Lung (tissue), 17 donors: ENCODE measurements at places on chromosomes 11 and 22. TPM values are rescaled to one million over a fixed set of nuclear protein-coding genes. Genes with fewer than 3 reads are reported as not detected.

Gene PTPRCAP
- total RNA-seq = 13.7 TPM

GRCh38 chr11:118108513-118108912, 21.8 kb upstream of the SMIM35 start:
- no peak for DNase-seq

DNA sequence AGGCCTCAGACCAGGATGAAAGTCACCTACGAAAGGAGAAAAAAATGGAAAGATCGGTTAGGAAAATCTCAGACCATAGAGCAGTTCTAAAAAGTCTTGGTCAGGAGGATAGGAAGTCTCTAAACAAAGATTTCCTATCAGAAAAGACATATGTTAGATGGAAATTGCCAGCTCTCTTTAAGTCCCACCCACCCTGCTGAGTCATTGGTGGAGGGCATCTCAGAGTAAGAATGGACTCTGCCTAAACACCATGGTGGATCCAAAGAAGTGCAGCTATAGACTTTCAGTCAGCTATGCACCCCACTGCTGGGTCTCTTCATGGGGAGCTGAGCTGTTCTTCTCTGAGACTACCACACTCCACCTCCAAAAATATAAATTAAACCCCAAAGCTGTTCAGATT, 3.7 kb downstream of the OR8B2 start:
- no peak for DNase-seq

GRCh38 chr22:26846645-26847044, 189.3 kb downstream of the MIAT start:
- DNase-seq = no peak

Gene SLC17A6
- not detected for total RNA-seq

GRCh38 chr11:119380827-119381180, 686 bp downstream of the USP2 start:
- peak; percentile 54 for DNase-seq

GRCh38 chr22:40010746-40011145, 16.0 kb downstream of the FAM83F start:
- DNase-seq = no peak

DNA sequence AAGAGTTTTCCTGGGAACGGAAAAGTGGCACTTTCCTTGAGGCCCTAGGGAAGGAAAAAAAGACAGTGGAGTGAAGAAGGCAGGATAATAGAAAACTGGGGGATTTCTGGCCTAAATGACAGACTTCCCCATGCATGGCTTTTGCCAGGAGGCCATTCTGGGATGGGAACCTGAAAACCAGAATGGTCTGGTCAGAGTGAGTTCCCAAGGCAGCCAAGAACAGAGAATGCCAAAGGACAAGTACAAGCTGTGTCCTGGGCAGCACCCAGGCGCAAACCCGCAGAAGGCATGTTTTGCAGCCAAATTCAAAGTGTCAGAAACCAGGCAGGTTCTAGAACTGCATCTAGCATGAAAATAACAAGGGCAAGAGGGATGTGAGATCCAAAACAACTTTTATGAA, 162.4 kb downstream of the SPON1 start:
- DNase-seq = no peak

DNA sequence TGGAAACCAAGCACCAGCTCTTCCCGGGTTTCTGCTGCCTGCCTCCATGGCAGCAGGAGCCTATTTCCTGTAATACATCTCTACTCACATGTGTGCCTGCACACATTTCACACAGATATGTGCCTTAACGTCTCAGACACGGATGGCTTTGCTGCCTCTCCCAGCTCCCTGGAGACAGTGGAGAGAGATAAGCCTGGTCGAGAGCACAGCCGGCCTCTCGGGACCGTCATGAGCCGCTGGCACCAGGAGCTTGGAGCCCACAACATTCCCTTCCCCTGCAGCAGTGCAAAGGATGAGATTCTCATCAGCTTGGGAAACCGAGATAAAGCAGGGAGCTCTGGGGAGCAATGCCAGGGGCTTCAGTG, 587.7 kb downstream of the BRD1 start:
- no peak for DNase-seq

Gene DNAJC4
- total RNA-seq = 34.1 TPM

Gene MS4A1
- 16.6 TPM for total RNA-seq

- DNase-seq = no peak
These were observed 420.4 kb downstream of the AASDHPPT start for GRCh38 chr11:106497822-106498221.

DNA sequence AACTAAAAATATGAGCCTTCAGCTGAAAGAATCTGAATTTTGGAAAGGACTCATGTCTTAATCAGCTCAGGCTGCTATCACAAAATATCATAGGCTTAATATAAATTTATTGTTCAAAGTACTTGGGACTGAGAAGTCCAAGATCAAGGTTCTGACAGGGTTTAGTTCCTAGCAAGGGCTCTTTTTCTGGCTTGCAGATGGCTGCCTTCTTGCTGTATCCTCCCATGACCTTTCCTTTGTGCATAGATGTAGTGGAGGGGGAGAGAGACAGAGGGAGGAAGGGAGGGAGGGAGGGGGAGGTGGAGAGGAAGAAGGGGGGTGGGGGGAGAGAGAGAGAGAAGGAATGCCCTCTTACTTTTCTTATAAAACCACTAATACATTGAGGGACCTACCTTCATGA, 306.8 kb upstream of the DDI1 start:
- DNase-seq = no peak

DNA sequence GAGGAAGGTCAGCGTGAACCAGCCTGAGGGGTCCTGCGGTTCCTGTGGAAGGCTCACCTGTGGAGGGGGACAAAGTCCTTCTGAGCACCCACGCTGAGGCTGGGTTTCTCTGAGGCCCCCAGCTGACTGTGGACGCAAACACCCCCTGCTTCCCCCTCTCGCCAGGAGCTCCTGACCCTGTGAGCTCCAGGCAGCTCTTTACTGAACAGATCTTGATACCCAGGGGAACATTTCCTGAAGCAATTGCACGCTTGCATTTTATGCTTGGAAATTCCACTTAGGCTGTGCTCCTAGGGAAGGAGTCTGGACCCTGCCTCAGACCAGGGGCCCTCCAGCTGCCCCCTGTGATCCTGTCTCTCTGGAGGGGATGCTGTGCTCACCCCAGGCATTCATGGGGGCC, 454.2 kb upstream of the B3GAT1 start:
- no peak for DNase-seq

Gene PRG3
- total RNA-seq = not detected

DNA sequence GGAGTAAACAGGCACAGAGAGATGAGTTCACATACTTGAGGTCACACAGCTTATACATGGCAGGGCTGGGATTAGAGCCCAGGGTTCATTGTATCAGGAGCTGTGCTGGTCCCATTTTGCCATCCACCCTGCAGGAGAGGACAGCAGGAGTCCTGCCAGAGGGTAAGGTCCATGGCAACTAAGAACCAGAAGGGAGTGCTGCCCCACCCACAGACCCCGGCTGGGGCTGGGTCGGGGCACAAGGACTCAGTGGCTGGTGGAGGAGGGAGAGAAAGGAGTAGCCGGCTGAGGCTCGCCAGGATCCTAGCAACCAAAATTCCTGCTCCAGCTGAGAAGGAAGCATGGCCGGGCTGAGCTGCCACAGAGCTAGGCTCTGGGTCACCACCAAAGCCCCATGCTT, 25.9 kb upstream of the TP53I11 start:
- no peak for DNase-seq

GRCh38 chr11:118194835-118195627, 18.6 kb upstream of the SCN2B start:
- DNase-seq = peak; percentile 92

- no peak for DNase-seq
These were observed 3.4 kb downstream of the YPEL4 start for GRCh38 chr11:57646194-57646798.

DNA sequence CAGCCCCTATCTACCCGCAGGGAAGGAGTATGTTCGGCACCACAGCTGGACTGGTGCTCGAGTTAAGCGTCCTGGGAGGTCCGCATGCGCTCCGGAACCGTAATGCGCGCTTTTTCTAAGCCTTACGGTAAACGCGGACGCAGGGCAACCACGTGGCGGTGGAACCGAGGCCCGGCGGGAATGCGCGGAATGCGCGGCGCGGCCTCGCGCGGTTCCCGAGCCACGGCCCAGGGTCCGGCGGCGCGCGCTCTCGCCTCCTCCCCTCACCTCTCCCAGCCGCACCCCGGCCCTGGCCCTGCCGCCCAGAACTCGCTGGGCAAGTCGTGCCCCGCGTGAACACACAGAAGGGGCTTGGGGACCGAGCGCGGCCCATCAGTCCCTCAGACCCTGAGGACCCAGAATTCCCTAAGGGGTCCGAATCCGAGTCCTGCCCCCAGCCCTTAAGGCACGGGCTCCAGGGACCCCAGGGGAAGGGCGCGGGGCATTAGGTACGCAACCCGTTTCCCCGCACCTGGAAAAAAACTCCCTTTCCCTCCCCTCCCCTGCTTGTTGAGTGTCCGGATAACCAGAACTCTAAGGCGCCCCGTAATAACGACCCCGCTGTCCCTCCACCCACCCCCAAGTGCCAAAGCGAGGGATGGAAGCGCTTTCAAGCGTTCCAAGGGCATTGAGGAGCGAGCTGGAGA, 4.3 kb upstream of the CCND1 start:
- peak; percentile 96 for DNase-seq

Gene GRIA4
- total RNA-seq = 0.12 TPM

DNA sequence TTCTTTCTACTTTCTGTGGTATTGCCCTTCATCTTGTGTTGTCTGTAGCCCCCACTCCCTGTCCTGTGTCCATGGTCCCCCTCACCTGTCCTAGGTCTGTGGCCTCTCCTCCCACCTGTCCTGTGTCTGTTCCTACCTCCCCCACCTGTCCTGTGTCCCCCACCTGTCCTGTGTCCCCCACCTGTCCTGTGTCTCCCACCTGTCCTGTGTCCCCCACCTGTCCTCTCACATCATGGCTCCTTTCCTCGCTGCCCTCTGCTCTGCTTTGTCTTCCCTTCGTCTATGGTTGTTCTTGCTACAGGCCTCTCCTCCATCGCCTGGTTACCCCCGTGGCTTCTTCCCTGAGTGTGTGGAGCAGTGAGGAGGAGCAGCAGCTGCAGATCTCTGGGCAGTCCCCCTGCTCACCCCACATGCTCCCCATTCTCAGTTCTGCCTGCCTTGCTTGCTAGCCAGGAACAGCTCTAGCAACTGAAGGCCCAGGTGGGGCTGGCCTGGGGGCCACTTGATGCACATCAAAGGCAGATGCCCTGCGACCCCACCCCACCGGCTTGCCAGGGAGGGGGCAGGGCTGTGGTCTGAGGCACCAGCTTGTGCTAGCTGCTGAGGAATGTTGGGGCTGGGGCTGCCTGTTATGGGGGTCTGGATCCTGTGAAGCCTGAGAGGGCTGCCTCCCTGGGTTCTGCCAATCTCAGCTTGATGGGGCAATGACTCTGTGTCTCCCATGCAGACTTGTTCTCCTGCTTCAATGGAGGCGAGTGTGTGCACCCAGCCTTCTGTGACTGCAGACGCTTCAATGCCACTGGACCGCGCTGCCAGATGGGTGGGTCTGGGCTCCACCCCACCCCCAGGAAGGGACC, 5.6 kb downstream of the OTOG start:
- DNase-seq = no peak

DNA sequence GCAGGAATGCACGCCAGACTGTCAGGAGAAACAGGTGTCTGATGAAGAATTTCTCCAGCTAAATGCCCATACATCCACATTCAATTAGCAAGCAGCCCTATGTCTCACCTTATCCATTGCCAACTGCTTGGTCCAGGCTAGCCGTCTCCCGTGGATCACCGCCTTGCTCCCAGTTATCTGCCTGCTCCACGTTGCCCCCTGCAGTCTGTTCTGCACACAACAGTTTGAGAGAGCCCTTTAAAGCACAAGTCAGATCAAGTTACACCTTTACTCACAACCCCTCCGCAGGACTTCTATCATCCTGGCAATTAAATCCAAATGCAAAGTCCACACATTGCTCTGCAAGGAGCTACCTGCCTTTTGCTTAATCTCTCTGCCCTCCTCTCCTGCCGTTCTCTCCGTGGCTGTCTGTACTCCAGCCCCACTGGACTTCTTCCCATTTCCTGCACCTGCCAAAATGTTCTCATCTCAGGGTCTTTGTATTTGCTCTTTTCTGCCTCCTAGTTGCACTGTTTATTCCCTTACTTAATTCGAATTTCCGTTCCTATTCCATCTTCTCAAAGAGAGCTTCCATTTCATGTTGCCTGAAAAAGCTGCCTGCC, 185.3 kb upstream of the LARGE1 start:
- DNase-seq = peak; percentile 58

Gene MRGPRF
- 16.8 TPM for total RNA-seq

Gene CDC42BPG
- total RNA-seq = 11.2 TPM

Gene ZDHHC24
- total RNA-seq = 6.8 TPM

Gene SLCO2B1
- 244 TPM for total RNA-seq

DNA sequence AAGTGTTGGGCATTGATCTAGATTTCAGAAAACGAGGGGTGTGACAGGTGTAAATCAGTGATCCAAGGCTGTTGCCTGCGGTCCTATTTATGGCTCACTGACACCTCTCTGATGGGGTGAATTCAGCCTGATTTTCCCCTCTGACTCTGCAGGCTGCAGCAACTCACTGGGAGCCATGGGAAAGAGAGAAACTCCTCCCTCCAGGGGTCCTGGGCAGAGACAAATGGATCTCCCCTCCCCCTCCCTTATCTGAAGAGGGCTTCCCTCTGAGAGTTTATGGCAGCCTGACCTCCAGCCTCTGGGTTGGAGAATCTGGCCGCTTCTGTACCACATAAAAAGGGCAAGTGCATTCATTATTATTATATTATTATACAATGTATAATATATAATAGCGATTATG, 1.8 kb upstream of the PKNOX2 start:
- DNase-seq = no peak

Gene MAPK8IP2
- total RNA-seq = 1.2 TPM

Gene OR52I1
- total RNA-seq = not detected

GRCh38 chr11:73335204-73335923, 27.3 kb downstream of the ARHGEF17 start:
- DNase-seq = peak; percentile 96

Gene CARD18
- total RNA-seq = not detected

GRCh38 chr22:38193580-38193979, 8.2 kb upstream of the MAFF start:
- no peak for DNase-seq

GRCh38 chr11:109680127-109680526, 258.1 kb downstream of the C11orf87 start:
- no peak for DNase-seq

Gene F2
- total RNA-seq = 0.26 TPM

GRCh38 chr11:36073411-36074203, 129.7 kb downstream of the LDLRAD3 start:
- DNase-seq = peak; percentile 87

Gene PRG2
- 0.71 TPM for total RNA-seq

Gene RAG2
- not detected for total RNA-seq

GRCh38 chr11:82927264-82927880, 25.8 kb downstream of the DDIAS start:
- DNase-seq = no peak

DNA sequence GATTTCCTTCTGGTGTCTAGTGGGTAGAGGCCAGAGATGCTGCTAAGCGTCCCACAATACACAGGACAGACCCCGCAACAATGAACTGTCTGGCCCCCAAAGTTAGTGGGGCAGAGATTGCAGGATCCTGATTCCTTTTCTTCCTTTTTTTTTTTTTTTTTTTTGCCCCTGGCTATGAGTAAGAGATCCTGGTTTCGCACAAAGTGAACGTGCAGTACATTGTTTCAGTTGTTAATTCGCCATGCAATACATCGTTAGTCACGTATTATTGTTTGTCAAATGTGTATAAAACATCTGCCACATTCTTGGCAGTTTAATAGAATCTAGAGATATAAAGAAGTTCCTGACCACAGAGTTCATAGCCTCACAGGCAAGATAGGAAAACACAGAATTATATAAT, 20.2 kb downstream of the ST3GAL4 start:
- no peak for DNase-seq

- no peak for DNase-seq
These were observed 1.3 kb upstream of the SLC25A45 start for GRCh38 chr11:65383778-65384177.

GRCh38 chr11:112748713-112749543, 212.3 kb upstream of the NCAM1 start:
- peak; percentile 72 for DNase-seq

- peak; percentile 98 for DNase-seq
These were observed at the start of gene TNKS1BP1 for GRCh38 chr11:57324886-57325734. TSS of gene TNKS1BP1 (minus strand) at chr11:57324952. CDS start at chr11:57321885, 3,067 bp downstream.
